ENCODE measurements at places on chromosomes 16 and 17. TPM values are rescaled to one million over a fixed set of nuclear protein-coding genes. Genes with fewer than 3 reads are reported as not detected.
A peak's percentile ranks its signal among the peaks of the same experiment; 100 is the strongest.

GRCh38 chr17:50661795-50662391, 27.2 kb downstream of the ABCC3 start:
- no peaks in the 10 kb centered on the region for H3K27me3 ChIP-seq
- H3K4me3 ChIP-seq, result no peak overlapping the region
- DNase-seq, result no peak
- peaks cover 36% of the 10 kb centered on the region for H3K4me1 ChIP-seq
- peak overlapping the region; percentile 62 for H3K27ac ChIP-seq

- no peak for DNase-seq
- no peaks in the 10 kb centered on the region for H3K27me3 ChIP-seq
- no peak overlapping the region for H3K4me3 ChIP-seq
- H3K27ac ChIP-seq, result no peak overlapping the region
These were observed 23.7 kb downstream of the WIPF2 start for GRCh38 chr17:40242774-40243173.

GRCh38 chr17:17661134-17661533, 20.1 kb upstream of the RAI1 start:
- H3K27ac ChIP-seq, result no peak overlapping the region
- H3K4me3 ChIP-seq, result no peak overlapping the region

DNA sequence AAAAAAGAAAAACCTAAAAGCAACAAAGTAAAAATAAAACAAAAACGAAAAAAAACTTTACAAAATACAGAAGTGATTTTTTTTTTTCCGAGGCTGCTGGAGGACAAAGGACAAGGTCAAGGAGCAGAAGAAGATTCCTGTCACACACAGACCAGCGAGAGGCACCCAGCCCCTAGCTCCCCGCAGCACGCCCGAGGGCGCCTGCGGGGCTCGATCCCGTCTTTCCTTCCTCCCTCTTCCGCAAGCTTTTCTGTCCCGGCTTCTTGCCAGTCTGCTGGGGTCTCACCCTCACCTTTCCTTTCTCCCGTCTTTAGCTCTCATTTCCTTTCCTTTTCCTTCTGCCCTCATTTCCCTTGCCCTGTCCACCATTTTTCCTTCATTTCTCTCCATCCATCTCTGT, 66.1 kb upstream of the DNAH17 start:
- no peak overlapping the region for H3K4me3 ChIP-seq
- H3K27ac ChIP-seq, result no peak overlapping the region
- H3K36me3 ChIP-seq, result no peaks in the 10 kb centered on the region
- no peaks in the 10 kb centered on the region for H3K27me3 ChIP-seq
- no peaks in the 10 kb centered on the region for H3K4me1 ChIP-seq

DNA sequence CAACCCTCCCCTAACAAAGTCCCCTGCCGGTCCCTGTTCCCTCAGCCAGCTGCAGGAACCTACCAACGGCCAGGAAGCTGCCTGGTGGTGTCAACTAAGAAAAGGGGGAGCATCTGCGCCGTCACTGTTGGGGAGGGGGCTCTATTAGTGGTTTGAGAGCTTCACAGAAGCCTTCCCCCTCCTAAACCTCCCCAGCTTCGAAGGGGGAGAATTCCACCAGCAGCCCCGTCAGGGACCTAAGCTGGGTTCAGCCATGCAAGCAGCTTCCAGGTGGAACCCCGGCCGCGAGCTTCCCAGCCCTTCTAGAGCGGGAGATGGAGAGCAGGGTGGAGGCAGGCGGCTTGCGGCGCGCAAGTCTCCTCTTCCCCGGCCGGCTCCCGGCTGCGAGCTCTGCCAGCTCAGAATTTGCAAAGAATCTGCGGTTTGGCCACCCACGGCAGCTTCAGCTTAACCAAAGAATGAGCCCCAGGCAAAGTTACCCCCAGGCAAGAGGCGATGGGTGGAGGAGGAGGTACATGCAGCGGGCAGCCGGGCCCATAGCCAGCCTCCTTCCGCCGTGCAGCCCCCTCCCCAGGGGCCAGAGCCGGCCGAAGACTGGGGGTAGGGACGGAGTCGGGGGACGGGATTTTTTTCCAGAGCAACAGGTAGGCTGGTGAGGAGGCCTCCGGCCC, 33.7 kb downstream of the DDX19A start:
- peak overlapping the region; percentile 64 for H3K4me3 ChIP-seq
- DNase-seq, result no peak
- H3K36me3 ChIP-seq, result no peaks in the 10 kb centered on the region
- no peaks in the 10 kb centered on the region for H3K27me3 ChIP-seq
- H3K27ac ChIP-seq, result peak overlapping the region; percentile 82
- H3K4me1 ChIP-seq, result peaks cover 25% of the 10 kb centered on the region

DNA sequence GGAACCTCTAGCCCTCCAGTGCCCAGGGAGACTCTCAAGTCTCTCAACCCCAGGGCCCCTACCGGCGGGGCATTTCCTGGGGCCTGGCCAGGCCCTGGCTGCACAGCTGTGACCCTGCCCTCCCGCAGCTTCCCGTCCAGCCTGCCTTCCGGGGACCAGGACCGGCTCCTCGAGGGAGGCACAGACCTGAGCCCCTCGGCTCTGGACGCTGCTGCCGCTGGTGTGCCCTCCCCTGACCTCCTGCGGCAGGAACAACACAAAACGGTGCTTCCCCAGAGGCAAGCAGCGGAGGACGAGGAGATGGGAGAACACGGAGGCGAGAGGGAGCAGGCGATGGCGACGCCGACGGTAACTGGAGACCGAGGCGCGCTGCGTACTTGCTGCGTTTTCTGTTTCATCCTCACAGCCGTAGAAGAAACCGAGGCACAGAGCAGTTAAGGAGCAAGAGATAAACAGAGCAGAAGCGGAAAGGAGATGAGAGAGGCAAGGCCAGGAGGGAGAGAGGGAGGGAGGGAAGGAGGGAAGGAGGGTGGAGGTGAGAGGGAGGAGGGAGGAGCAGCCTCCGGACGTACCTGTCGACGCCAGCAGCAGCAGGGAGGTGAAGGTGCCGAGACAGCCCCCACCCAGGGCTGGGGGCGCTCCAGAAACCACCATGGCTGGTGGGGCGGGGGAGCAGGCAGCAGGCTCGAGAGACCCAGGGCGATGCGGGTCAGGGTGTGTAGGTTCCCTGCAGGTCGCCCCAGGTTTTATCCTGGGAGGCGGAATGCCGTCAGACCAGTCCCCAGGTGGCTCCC, at the start of gene PRSS22:
Gene PRSS22 (minus strand): TSS at position 720 of the 794 bp plus-strand sequence. CDS start 66 bp downstream, at position 654.
- no peaks in the 10 kb centered on the region for H3K36me3 ChIP-seq
- no peaks in the 10 kb centered on the region for H3K27me3 ChIP-seq
- no peaks in the 10 kb centered on the region for H3K4me1 ChIP-seq
- H3K4me3 ChIP-seq, result peak within 1 kb of the TSS; percentile 39
- no peak for DNase-seq

Gene CES3
- total RNA-seq, result 0.98 TPM

Gene TMEM235
- total RNA-seq, result not detected

Gene LAT
- total RNA-seq, result 4.7 TPM

Measured in vagina (tissue), 2 donors.